ENCODE measurements at places on chromosomes 1 and 21. TPM values are rescaled to one million over a fixed set of nuclear protein-coding genes. Genes with fewer than 3 reads are reported as not detected.

The DENND2C gene
- 0.20 TPM for polyA plus RNA-seq

The PTPRC gene
- 782 TPM for polyA plus RNA-seq

The CCSAP gene
- polyA plus RNA-seq = 2.6 TPM

The CYP4A11 gene
- polyA plus RNA-seq = not detected

The TOR1AIP2 gene
- polyA plus RNA-seq = 12.7 TPM

The SLC2A5 gene
- polyA plus RNA-seq = 22.5 TPM

The FHAD1 gene
- not detected for polyA plus RNA-seq

The ZMYM1 gene
- 15.4 TPM for polyA plus RNA-seq

The KIF21B gene
- 2.5 TPM for polyA plus RNA-seq

The UBL4B gene
- not detected for polyA plus RNA-seq

The GNG5 gene
- polyA plus RNA-seq = 329 TPM

The NAV1 gene
- 0.51 TPM for polyA plus RNA-seq

The RHCE gene
- not detected for polyA plus RNA-seq

The LHX8 gene
- not detected for polyA plus RNA-seq
